ENCODE measurements at places on chromosomes 4 and X.
A peak's percentile ranks its signal among the peaks of the same experiment; 100 is the strongest.

DNA sequence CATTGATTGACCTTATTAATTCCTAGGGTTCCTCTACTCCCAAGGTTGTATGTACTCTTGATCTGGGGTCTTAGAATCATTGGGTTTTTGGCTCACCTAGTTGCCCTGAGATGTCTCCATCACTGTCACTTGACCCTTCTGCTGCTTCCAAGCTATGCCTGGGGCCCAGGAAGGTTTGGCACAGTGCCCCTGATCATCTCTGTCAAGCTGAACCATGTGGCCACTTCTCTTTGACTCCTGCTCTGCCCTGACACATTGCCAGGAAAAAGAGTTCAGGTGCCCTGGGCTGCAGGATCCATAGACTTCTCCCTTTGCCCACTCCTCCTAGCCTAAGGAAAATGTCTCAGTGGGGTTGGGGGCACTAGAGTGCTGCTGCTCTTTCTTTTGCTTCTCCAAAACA lies 3.9 kb upstream of the CHST7 start:
- DNase-seq, result no peak

GRCh38 chr4:1988327-1988724 lies 20.4 kb downstream of the NELFA start:
- no peak for DNase-seq

GRCh38 chr4:174828845-174829701 lies at the start of gene GLRA3:
GLRA3 (minus strand) TSS chr4:174829247; CDS start chr4:174828811, 436 bp downstream.
- peak; percentile 27 for DNase-seq

DNA sequence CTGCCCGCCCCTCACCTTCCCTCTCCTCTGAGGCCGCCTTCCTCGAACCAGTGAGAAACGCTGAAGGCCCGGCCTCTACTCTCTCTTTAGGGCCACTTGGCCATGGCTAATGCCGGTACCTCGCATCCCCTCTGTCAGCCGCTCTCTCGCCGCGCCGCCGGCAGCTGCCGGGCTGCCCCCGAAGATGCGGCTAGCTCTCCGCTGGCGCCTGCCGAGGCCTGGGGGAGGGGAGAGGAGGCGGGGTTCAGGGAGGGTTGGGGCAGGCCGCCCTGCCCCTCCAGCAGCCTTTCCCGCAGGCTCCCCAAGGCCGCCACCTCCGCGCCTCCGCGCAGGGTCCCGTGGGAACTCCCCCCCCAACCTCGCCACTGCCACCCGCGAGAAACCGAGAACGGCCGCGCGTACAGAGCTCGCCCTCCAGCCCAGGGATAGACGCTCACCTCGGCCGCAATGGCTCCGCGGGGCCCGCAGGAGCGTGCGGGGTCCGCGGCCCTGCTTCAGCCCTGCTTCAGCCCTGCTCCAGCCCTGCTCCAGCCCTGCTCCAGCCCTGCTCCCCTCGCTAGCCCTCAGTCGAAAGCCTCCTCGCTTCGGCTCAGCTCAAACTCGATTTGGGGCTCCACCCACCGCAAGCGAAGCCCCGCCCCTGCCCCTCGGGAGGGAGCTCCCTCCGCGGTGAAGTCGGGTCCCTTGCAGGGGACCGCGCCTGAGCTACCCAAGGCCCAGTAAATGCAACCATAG lies at the start of gene HUWE1:
Gene HUWE1 (minus strand): TSS at position 569 of the 735 bp plus-strand sequence. CDS start 32,612 bp downstream, outside the sequence.
- peak; percentile 86 for DNase-seq

DNA sequence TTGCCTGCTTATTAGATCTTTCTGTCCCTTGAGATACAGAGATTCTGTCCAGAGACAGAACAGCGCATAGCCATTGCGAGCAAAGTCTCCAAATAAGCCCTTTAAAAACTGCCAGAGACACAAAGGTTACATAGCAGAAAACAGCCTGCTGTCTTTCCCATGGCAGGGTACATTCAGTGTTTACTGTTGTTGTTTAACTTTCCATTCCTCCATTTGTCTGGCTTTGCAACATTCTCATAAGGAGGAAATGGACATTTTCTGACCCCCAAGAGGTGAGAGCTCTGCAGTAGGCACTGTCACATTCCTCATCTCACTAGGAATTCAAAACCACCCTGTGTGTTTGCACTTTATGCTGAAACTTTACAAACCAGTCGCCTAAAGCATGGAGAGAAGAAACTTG lies 48.3 kb downstream of the PDE5A start:
- DNase-seq, result no peak

DNA sequence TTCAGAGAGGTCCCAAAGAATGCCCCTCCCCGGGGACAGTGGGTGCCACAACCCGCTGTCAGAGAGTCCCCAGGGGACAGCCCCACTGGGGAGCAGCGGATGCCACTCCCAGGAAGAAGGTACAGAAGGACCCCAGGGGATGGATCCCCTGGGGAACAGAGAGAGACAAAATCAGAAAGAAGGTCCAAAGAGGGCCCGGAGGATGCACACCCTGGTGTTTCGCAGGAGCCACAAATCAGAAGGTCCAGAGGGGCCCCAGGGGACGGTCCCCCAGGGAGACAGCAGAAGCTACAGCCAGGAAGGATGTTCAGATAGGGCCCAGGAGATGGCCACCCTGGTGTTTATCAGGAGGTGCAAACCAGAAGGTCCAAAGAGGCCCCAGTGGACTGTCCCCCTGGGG lies 1.4 kb downstream of the TEX13D start:
- DNase-seq, result no peak

DNA sequence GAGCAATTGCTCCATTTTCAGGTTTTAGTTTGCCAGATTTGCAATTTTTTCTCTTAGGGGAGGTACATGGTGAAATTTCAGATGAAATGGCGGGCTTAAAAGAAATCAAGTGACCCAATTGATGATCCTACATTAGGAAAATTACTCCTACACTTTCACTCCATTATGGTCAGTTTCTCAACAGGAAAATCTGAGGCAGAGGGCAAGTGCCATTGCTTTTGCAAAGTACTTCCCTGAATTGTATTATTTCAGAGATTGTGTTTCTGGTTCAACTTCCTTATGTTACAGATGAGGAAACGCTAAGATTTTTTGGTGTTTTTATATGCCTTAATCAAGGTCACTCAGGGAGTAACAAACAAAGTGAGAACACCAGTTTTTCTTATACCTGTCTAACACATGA lies 302.2 kb downstream of the ARAP2 start:
- no peak for DNase-seq

DNA sequence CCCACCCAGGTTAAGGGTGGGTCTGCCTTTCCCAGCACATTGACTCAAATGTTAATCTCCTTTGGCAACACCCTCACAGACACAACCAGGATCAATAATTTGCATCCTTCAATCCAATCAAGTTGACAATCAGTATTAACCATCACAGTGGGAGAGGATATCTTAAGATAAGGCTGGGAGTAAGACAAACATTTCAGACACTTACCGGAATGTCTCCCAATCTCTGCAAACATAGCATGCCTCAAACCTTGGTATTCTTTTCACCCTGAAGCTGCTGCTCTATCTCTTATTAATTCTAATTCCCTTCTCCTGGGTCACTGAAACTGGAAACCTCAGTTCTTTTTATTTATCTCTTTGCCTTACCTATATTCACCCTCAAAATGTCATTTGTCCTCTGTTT lies 19.0 kb upstream of the TAPT1 start:
- no peak for DNase-seq

DNA sequence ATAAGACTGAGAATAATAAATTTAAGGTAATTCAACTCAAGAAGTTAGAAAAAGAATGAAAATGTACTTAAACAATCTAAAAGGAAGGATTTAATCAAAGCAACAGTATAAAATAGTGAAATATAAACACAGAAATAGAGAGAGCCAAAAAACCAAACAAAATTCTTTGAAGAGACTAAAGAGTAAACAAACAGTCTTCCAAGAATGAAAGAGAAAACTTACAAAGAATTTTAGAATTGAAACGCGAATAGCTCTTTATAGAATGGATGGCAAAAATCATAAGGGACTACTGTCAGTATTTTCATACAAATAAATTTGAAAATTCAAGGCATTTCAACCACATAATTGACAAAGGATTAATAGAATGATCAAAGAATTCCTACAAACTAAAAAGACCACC lies 41.7 kb downstream of the VEGFC start:
- no peak for DNase-seq

DNA sequence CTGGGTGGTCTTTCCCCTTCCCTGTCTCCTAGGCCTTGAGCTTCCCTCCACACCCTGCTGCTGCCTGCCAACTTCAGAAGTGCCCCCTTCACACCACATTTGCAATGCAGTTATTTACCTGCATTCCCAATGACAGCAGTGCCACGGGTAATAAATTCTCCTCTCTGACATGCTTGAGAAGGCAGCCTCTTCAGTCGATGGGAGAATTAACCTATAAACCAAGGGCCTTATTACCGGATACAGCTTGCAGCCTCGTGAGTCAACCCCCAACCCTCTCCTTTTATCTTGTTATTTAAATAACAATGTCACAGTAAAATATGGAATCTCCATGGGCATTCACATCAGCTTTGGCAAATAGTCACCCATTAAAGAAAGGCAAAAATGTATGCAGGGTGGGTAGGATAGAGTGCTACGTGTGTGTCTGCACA lies 34.7 kb upstream of the LGI2 start:
- no peak for DNase-seq

DNA sequence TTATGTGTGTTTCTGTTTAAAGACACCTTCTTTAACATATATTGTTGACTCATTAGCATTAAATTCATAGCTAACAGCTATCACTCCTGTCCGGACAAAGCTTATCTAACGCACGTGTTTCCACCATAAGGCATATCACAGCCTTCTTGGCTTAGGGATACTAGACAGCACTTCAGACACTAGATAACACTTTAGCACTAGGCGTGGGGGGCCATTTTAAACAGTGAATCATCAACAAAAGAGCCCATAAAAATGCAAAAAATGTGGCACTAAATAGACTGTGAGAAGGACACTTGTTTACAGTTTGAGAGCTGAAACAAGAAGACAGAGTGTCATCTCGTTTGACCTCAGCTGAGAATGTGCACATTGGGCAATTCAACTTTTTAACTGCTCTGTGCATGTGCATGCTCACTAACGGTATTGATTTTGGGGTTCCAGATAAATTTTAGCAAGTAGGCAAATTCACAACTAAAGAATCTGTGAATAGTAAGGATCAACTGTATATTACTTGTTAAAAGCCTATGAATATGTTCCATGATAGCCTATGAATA lies 58.9 kb upstream of the RAI2 start:
- no peak for DNase-seq

DNA sequence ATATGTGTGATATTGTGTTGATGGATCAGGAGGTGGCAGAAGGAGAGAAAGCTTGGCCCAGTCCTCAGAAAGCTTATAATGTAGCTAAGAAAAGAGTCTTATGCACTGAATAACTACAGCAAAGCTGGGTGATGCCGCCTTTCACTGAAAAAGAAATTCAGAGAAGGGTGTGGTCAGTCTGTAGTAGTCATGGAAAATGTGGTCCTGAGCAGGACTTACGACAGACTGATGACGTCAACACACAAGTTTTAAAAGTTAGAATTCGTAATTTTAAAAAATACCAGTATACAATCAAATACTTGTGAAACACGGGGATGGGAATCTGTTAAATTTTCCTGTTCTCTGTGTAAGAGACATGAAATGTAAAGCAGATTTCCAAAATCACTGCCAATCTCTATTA lies 87.0 kb upstream of the RAPGEF2 start:
- DNase-seq, result no peak

- DNase-seq, result no peak
These were observed 140.5 kb upstream of the RAPGEF2 start for GRCh38 chr4:158962393-158962792.

GRCh38 chr4:71006203-71006907 lies 12.9 kb downstream of the DCK start:
- no peak for DNase-seq

GRCh38 chr4:130636486-130636885 lies 1540.5 kb downstream of the C4orf33 start:
- DNase-seq, result no peak

GRCh38 chr4:142846729-142847596 lies 862 bp upstream of the INPP4B start:
- DNase-seq, result peak; percentile 70

GRCh38 chrX:119672426-119672825 lies 20.5 kb downstream of the SEPTIN6 start:
- no peak for DNase-seq
